Sciatic nerve (tissue), 2 donors: ENCODE measurements at places on chromosomes 11 and 22.

DNA sequence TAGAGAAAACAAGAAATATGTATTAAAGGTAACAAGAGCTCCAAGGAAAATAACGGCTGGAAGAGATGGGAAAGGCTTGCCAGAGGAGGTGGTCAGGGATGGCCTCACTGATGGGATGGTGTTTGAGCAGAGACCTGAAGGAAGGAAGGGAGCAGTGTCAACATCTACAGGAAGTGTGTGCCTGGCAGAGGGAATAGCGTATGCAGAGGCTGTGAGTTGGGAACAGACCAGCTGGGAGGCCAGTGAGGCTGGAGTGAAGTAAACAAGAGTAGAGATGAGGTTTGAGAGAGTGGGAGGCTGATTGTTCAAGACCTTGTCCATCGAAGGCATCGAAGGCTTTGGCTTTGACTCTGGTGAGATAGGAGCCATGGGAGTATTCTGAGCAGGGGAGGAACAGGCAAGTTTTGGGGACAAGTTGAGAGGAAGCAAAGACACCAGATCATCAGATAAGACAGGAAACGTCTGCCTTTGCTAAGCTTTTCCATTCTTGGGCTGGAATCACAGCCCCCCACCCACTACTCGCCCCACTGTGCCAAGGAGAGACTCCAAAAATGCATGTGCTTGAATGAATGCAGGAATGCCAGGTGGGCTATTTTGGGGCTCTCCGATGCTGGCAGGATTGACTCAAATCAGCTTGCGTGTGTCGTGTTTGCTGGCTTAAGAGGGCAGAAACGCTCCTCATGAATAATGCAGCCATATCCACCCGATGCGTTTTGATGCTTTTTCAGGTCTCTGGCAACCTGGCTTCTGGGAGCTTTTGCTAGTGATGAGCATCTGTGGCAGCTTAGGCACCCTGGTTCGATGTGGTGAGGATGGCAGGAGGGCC, 7.2 kb downstream of the SGSM1 start:
- DNase-seq, result no peak

DNA sequence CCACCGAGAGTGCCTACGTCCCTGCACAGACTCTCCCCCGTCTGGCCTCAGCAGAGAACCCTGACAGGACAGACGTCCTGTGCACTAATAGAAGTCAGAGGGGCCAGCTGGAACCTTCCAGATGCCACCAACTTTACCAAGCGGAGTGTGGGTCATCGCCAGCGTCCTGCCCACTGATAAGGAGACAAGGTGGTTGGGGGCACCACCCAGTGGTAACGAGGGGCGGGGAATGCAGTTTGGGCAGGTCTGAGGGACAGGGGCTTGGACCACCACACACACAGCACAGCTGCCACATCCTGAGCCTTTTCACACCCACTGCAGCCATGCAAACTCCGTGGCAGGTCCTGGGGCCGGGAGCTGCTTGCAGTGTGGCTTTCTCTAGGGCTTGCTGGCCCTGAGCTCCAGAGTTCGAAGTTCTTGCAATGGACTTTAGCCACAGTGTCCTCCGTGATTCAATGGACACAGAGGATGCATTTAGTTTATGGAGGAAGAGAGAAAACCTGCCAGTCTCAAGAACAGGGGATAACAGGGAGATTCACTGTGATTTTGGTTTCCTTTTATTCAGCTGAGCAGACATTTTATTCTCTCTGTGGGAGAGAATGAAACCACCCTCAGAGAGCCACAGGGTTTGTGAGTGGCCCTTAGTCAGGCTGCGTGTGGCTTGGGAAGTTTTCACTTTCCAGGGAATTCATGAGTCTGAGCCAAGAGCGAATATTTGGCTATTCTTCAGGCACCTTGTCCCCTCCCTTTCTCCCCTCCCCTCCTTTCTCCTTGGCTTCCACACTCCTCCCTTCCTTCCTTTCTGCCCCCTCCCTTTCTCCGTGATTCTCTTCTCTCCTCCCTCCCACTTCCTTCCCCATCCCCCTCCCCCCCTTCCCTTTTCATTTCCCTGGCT, 13.1 kb downstream of the MRGPRG start:
- no peak for DNase-seq

DNA sequence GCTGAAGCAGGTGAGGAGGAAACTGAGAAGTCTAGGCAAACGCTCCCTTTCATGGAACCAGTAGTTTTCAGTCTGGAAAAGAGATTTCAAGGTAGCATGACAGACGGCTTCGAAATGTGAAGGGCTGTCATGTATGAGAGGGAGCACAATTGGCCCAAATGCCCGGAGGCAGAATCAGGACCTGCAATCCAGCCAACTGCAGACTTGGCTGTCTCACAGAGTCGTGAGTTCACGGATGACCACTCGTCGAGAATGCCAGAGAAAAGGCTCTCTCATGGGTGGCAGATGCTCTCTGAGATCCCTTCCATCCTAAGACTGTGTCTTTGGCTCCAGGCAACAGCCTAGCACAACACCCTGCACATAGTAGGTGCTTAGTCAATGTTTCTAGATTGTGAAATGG, 134.8 kb downstream of the DSCAML1 start:
- DNase-seq, result no peak

DNA sequence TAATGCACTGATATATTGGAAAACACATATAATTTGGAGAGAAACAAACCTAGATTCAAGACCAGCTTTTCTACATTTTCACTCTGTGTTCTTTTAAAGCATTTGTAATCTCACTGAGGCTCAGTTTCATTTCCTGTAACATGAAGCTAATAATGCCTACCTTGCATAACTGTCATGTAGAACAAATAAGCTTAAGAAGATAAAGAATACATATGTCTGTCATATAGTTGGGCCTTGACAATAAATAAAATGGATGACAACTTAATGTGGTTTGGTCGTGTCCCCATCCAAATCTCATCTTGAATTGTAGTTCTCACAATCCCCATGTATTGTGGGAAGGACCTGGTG, 35.2 kb upstream of the FIBIN start:
- DNase-seq, result no peak

- no peak for DNase-seq
Observed at GRCh38 chr22:48302657-48303368, 1524.9 kb downstream of the BRD1 start.

GRCh38 chr11:29562183-29562582, 454.6 kb downstream of the KCNA4 start:
- no peak for DNase-seq

GRCh38 chr11:46200537-46201281, 76.8 kb upstream of the CREB3L1 start:
- no peak for DNase-seq

DNA sequence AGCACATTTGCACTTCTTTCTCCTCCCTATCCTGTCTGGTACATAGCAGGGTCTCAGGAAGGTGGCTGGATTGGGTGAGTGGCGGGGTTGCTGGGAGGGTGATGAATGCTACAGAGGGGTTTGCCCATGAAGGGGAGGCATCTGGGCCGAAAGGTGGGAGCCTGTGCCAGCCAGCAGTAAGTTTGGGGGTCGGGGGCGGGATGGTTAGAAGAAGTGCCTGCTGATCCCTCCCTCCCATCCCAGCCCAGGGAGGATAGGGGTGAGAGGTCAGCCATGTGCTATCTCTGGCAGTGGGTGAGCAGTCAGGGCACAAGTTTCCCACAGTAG, 2.8 kb downstream of the CD82 start:
- DNase-seq, result no peak

DNA sequence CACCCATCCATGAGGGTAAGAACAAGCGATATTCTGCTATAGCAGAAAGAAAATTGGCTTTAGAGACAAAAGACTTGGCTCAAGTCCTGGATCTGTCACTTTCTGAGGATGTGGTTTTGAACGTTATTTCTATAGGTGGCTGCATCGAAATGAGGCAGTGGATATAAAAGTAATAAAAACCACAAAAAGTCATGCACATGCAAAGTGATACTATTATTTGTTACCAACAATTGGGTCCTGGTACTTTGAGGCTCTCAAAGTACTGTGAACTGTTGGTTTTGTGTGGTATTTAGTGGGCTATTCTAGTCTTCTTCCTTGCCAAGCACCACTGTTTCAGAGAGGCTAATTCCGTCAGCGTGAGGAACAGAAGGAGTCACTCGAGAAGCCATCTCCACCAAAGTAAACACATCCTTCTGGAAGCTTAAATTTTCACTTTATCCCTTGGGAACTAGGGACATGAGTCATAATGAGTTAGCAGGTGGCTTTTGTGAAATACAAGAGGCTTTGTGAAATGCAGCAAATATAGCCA, 13.1 kb downstream of the UBASH3B start:
- no peak for DNase-seq

- DNase-seq, result peak; percentile 70
Observed at GRCh38 chr22:30238661-30239487, 7.7 kb downstream of the LIF start.

- DNase-seq, result no peak
Observed at GRCh38 chr11:125987066-125987641, 41.3 kb downstream of the VSIG10L2 start.

GRCh38 chr11:72947229-72947628, 133.0 kb downstream of the ATG16L2 start:
- DNase-seq, result no peak

DNA sequence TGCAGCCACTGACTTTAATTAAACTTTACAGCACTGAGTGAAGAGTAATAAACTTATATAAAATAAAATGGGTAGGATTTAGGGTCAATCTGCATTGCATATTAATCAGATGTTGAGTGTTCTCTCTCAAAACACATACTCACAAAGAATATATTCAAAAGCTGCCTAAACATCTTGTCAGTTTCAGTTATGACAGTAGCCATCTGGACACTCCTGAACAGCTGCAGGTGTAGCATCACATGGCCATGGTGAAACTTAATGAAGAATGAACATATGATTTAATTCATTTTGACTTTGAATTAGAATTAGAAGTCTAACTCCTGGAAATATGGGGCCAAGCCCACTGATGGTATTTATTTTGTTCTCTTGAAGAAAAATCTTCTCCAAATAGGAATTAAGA, 684.3 kb upstream of the RAG2 start:
- no peak for DNase-seq

GRCh38 chr11:119438599-119438998, 15.6 kb upstream of the THY1 start:
- DNase-seq, result no peak

DNA sequence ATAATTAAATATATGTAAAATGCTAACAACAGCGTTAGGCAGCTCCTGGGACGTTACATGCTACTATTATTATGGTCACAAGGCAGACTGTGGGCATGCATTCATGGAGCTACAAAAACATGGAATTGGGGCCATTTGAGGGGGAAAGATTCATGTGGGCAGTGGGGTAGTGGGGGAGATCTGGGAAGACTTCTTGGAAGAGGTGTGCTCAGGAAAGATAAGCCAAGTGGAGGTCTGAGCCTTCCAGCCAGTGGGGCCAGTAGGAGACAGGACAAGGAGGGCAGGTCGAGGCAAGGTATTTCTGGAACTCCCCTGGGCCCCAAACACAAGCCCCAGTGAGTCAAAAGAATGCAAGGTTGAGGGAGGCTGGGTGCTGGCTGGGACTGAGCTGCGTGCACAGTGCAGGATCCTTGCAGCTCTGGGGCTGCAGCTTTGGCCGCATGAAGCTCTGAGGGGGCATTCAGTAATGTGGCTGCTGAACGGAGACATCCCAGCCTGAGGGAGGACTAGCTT, 35.4 kb downstream of the CYTH4 start:
- no peak for DNase-seq

GRCh38 chr11:81222491-81222890, 1511.2 kb downstream of the FAM181B start:
- DNase-seq, result no peak

- peak; percentile 82 for DNase-seq
Observed at GRCh38 chr22:43867839-43868635, 5.7 kb upstream of the SULT4A1 start.

DNA sequence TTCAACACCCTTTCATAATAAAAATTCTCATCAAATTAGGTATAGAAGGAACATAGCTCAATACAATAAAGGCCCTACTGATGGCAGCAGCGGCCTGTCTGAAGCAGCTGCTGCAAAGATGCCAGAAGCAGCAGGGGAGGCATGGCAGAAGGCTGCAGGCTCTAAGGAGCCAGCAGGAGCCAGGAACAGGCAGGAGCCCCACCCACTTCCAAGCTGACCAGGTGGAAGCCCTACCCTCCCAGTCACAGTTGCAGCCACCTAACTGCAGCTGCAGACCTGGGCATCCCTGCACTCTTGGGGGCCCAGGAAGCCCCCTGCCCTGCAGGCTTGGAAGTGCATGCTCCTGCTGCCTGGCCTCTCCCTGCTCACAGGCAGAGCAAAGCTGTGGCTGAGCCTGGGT, 18.2 kb upstream of the OR6A2 start:
- DNase-seq, result no peak

DNA sequence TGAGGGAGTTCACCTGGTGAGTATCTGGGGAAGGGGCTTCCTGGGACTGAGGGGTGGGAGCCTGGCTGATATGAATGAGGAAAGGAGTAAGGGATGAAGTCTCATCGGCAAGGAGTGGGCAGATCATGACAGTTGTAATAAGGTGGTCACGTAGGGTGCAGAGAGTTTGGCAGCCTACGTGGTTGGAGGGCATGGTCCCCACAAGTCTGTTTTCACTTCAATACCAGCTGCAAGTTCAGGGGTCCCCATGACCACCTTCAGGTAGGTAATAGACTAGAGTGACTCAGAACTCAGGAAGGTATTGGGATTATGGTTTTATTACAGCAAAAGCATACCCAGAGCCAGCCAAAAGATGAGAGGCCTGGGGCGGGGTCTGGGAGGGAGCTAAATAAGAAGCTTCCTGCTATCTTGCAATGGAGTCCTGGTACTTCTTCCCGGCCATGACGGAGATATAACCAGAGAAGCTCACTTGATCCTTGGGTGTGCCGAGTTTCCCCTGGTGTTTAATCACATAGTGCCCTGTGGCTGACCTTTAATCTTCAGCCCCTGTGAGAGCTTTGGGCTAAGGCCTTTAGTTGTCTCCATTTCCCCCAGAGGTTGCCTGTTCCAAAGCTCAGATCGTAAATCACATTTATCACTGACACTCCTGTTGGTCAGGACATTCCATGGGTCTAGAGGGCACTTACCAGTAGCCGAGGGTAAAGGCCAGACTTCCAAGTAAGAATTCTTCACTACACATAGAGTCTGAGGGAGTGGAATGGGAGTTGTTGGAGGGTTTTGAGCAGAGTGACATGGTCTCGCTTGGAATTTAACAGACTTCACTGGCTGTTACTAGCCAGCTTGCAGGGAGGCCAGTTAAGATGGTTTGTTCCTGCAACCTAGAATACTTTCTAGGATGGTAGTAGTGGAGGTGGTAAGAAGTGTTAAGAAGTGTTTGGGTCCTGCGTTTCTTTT, 9.1 kb downstream of the SLC3A2 start:
- DNase-seq, result no peak

DNA sequence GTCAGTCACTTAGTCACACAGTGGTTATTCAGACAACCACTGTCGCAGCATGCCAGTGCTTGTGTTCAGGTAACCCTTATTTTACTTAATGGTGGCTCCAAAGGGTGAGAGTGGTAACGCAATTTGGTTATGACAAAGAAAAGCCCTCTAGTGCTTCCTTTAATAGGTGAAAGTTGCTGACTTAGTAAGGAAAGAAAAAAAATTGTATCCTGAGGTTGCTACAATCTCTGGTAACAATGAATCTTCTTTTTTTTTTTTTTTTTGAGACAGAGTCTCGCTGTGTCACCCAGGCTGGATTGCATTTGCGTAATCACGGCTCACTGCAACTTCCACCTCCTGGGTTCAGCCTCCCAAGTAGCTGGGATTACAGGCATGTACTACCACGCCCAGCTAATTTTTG, 64.5 kb downstream of the C11orf91 start:
- no peak for DNase-seq

- DNase-seq, result no peak
Observed at GRCh38 chr11:120039039-120039438, 98.9 kb downstream of the TRIM29 start.
